Osteocyte (in vitro differentiated cells): ENCODE measurements at places on chromosomes 5 and 9.

DNA sequence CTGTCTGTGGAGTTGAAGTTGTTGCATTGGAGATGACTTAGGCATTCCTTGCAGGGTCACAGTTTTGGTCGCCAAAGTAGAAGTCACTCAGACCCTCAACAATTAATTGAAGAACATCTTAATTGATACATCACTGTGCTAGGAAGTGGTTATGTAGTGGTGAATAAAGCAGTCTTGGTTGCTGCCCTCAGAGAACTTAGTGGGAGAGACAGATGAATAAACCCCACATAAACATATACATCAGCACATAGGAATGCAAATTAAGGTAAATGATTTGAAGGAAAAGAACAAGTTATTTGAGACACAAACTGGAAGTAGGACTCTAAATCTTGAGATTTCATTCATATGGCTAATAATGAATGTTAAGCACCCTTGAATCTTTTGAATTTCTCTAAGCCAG, 25.7 kb downstream of the FAM174A start:
- H3K27me3 ChIP-seq = no peaks in the 10 kb centered on the region
- no peak for DNase-seq
- H3K36me3 ChIP-seq = peaks cover 22% of the 10 kb centered on the region
- peaks cover 15% of the 10 kb centered on the region for H3K4me1 ChIP-seq
- no peak overlapping the region for H3K27ac ChIP-seq

DNA sequence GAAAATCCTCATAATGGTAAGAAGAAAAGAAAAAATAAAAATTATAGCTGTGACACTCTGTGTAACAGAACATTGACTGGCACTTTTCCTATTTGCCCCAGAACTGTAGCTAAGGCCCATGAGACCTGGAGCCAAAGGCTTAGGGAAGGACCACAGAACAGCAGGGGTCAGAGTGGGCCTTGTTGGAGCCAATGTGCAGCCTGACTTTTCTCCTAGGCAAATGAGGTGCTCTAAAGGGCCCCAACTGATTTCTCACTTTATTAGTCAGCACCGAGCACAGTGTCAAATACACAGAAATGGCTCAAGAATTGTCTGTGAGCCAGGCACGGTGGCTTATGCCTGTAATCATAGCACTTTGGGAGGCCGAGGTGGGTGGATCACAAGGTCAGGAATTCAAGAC, 4.0 kb upstream of the MEGF9 start:
- H3K36me3 ChIP-seq = no peaks in the 10 kb centered on the region
- no peak for DNase-seq
- H3K27me3 ChIP-seq = no peaks in the 10 kb centered on the region
- peaks cover 11% of the 10 kb centered on the region for H3K4me1 ChIP-seq
- H3K27ac ChIP-seq = no peak overlapping the region
- H3K4me3 ChIP-seq = no peak overlapping the region

DNA sequence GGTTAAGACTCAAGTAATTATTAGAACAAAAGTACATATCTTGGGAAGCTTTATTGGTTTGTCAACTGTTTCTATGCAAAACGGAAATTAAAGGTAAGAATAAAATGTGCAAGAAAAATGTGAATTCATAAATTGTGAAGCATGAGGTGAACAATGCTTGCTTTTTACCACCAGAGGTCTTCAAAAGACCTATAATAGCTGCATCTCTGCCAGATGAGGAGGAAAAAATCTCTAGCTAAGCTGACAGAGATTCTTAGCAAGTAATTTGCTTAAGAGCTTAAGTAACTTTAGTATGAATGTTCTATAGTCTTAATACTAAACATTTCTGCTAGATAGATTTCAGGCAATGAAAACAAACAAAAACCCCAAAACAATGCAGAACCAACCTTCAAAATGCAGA, 54.1 kb downstream of the MRPS30 start:
- no peaks in the 10 kb centered on the region for H3K4me1 ChIP-seq
- H3K36me3 ChIP-seq = no peaks in the 10 kb centered on the region
- H3K27ac ChIP-seq = no peak overlapping the region

GRCh38 chr9:12930906-12931305, 156.1 kb downstream of the LURAP1L start:
- H3K27me3 ChIP-seq = no peaks in the 10 kb centered on the region
- peak overlapping the region; percentile 5 for H3K27ac ChIP-seq
- no peak for DNase-seq
- H3K4me1 ChIP-seq = peaks cover 34% of the 10 kb centered on the region

DNA sequence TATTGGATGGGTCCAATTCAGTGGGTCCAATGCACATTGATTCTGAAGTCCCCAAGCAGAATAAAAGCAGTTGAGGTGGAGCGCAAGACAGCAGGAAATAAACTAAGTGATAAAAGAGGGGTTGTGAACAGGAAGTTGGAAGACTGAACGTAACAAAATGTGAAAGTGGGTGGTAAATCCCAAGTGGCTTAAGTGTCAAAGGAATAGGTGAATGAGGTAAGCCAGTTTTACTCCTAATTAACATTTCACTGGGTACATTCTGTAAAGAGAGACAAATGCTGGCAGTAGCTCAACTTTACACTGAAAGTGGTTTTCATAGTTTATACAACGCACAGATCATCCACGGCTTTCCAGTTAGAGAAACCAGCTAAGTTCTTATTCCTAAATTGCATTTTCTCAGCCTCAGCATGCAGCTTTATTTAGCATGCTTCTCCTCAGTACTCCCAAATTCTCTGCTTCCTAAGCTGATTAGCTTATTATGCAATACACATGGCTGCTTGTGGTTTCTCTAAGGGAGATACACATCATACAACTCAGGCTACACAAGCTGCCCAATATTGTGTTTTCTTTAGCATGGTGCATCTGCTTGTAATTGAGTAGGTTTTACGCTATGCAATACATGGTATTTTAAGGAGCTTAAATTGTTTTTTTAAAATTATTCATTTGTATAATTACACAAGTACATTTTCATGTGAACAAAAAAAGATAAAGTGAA, 34.2 kb upstream of the HSD17B4 start:
- H3K36me3 ChIP-seq = no peaks in the 10 kb centered on the region
- DNase-seq = no peak
- H3K27me3 ChIP-seq = peaks cover 1% of the 10 kb centered on the region
- H3K4me3 ChIP-seq = no peak overlapping the region

DNA sequence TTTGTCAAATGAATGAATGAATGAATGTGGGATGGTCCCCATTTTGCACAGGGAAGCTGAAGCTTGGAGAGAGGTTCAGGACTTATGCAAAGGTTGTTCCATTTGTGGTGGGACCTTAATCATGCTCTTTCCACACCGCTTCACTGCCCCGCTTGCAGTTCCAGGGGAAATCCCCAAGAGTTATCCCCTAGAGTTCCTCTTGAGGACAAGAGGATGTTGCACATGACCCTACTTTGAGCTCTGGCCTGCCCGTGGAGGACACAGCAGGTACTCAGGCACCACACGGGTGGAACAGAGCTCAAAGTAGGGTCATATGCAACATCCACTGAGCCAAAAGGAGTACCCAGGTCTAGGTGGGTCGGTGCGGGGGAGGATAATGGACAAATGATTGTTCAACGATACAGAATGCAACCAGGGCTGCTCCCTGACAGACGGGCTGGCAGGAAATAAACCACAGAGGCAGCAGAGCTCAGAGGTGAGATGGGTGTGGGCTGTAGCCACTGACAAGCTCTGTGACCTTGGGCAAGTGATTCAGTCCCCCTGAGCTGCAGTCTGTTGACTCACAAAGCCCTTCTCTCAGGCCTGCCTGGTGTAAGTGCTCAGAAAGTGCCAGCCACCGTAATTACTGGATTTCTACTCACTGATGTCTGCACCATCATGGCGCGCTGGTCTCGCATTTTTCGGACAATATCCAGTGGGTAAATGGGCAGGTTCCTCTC, 60.3 kb upstream of the EPB41L4B start:
- H3K36me3 ChIP-seq = peaks cover 35% of the 10 kb centered on the region
- no peaks in the 10 kb centered on the region for H3K4me1 ChIP-seq
- no peak overlapping the region for H3K27ac ChIP-seq
- H3K4me3 ChIP-seq = no peak overlapping the region
- no peak for DNase-seq
- H3K27me3 ChIP-seq = no peaks in the 10 kb centered on the region

GRCh38 chr9:72937545-72937944, 15.3 kb downstream of the ALDH1A1 start:
- H3K27ac ChIP-seq = no peak overlapping the region
- H3K27me3 ChIP-seq = peaks cover 34% of the 10 kb centered on the region
- no peak overlapping the region for H3K4me3 ChIP-seq
- DNase-seq = no peak
- H3K4me1 ChIP-seq = no peaks in the 10 kb centered on the region

DNA sequence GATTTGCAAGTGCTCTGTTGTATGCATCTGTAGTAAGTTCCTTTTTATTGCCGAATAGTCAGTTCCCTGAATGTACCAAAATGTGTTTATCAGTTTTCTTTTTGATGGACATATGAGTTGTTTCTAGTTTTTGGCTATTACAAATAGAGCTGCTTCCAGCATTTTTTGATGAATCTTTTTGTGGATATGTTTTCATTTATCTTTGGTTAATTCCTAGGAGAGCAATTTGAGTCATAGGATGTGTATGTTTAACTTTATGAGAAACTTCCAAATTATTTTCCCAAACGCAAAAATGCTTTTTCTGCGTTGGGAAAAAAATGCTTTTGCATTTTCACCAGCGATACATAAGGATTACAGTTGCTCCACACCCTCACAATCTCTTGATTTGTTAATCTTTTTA, 287.7 kb downstream of the FER start:
- H3K36me3 ChIP-seq = peaks cover 2% of the 10 kb centered on the region
- no peak for DNase-seq
- no peaks in the 10 kb centered on the region for H3K27me3 ChIP-seq
- H3K27ac ChIP-seq = peak overlapping the region; percentile 53
- H3K4me1 ChIP-seq = peaks cover 25% of the 10 kb centered on the region
- peak overlapping the region; percentile 28 for H3K4me3 ChIP-seq

DNA sequence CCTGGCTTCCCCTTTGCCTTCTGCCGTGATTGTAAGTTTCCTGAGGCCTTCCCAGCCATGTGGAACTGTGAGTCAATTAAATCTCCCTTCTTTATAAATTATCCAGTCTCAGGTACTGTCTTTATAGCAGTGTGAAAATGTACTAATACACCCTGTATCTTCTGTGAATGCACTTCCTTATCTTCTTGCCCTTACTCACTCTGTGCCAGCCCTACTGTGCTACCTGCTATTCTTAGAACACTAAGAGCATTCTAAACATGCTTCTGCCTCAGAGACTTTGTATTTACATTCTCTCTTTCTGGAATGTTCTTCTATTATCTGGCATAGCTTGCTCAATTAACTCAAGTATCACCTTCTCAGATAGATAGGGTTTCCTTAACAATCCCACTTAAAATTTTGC, 164.4 kb upstream of the EDIL3 start:
- H3K36me3 ChIP-seq = peaks cover 3% of the 10 kb centered on the region
- no peak overlapping the region for H3K27ac ChIP-seq
- H3K4me3 ChIP-seq = no peak overlapping the region
- H3K27me3 ChIP-seq = no peaks in the 10 kb centered on the region
- H3K4me1 ChIP-seq = no peaks in the 10 kb centered on the region
- DNase-seq = no peak

GRCh38 chr5:6989230-6989629, 276.0 kb downstream of the TENT4A start:
- DNase-seq = no peak
- no peak overlapping the region for H3K4me3 ChIP-seq
- H3K4me1 ChIP-seq = no peaks in the 10 kb centered on the region
- no peaks in the 10 kb centered on the region for H3K36me3 ChIP-seq
- H3K27me3 ChIP-seq = no peaks in the 10 kb centered on the region
- no peak overlapping the region for H3K27ac ChIP-seq

GRCh38 chr5:82910905-82911304, 166.3 kb downstream of the TMEM167A start:
- no peak for DNase-seq
- H3K4me3 ChIP-seq = no peak overlapping the region
- H3K27me3 ChIP-seq = peaks cover 3% of the 10 kb centered on the region
- H3K4me1 ChIP-seq = no peaks in the 10 kb centered on the region
- H3K27ac ChIP-seq = no peak overlapping the region

- DNase-seq = no peak
- H3K4me1 ChIP-seq = peaks cover 4% of the 10 kb centered on the region
- H3K27ac ChIP-seq = no peak overlapping the region
- no peaks in the 10 kb centered on the region for H3K27me3 ChIP-seq
These were observed 27.2 kb downstream of the ANXA6 start for GRCh38 chr5:151130235-151130921.

- no peaks in the 10 kb centered on the region for H3K27me3 ChIP-seq
- no peak overlapping the region for H3K27ac ChIP-seq
- no peaks in the 10 kb centered on the region for H3K36me3 ChIP-seq
These were observed 178.4 kb downstream of the FAM114A2 start for GRCh38 chr5:153860195-153860886.

DNA sequence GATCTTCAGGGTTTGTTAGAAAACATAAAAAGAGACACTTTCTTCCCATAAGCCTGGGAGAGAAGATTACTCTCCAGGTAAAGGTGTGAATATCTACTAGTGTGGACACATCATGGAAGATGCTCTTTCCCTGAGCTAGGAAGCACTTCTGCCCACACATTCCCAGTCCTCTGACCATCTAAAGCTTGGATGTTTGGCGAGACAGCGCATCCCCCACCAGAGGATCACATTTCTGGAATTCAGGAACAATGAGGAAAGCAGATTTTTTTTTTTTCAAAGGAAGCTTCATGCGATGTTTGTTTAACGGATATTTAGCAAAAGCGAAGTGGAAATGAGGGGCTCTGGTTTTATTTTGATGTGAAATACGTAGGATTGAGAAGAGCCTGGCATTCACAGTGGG, 6.2 kb downstream of the SVEP1 start:
- no peak overlapping the region for H3K4me3 ChIP-seq
- H3K27ac ChIP-seq = no peak overlapping the region
- H3K4me1 ChIP-seq = peaks cover 20% of the 10 kb centered on the region
- no peak for DNase-seq
- H3K36me3 ChIP-seq = peaks cover 2% of the 10 kb centered on the region
- H3K27me3 ChIP-seq = peaks cover 22% of the 10 kb centered on the region

- H3K27ac ChIP-seq = no peak overlapping the region
- H3K36me3 ChIP-seq = no peaks in the 10 kb centered on the region
- no peak for DNase-seq
These were observed 231.5 kb downstream of the MPDZ start for GRCh38 chr9:13047827-13048587.

- peaks cover 51% of the 10 kb centered on the region for H3K4me1 ChIP-seq
- no peak for DNase-seq
- no peaks in the 10 kb centered on the region for H3K36me3 ChIP-seq
- H3K27ac ChIP-seq = no peak overlapping the region
These were observed 99.8 kb downstream of the NFIB start for GRCh38 chr9:14214065-14214684.

GRCh38 chr5:167626341-167627123, 664.9 kb upstream of the WWC1 start:
- peaks cover 4% of the 10 kb centered on the region for H3K4me1 ChIP-seq
- H3K27me3 ChIP-seq = no peaks in the 10 kb centered on the region
- H3K27ac ChIP-seq = no peak overlapping the region
- no peak for DNase-seq

GRCh38 chr9:90726215-90726614, 75.4 kb upstream of the SYK start:
- no peaks in the 10 kb centered on the region for H3K4me1 ChIP-seq
- DNase-seq = no peak
- H3K4me3 ChIP-seq = no peak overlapping the region
- H3K36me3 ChIP-seq = no peaks in the 10 kb centered on the region

DNA sequence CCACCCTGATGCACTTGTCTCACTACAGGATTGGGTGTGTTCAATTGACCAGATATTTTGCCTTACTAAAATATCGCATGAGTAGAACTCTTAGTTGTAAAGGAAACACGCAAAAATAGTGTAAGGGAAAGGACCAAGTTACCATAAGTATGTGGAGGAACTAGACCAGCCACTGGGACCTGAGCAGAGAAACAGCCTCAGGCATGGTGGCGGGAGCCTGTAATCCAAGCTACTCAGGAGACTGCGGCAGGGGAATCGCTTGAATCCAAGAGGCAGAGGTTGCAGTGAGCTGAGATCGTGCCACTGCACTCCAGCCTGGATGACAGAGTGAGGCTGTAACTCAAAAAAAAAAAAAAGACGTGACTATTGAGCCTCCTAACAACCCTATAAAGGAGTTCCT, 117.9 kb upstream of the SPATA31C2 start:
- peaks cover 4% of the 10 kb centered on the region for H3K27me3 ChIP-seq
- H3K4me3 ChIP-seq = no peak overlapping the region
- peaks cover under 1% of the 10 kb centered on the region for H3K36me3 ChIP-seq
